Mesendoderm (in vitro differentiated cells): ENCODE measurements at places on chromosomes 2 and 18.

- no peaks in the 10 kb centered on the region for H3K4me1 ChIP-seq
- DNase-seq: peak; percentile 40
- H3K4me3 ChIP-seq: no peak overlapping the region
Measured at GRCh38 chr2:38598200-38598990, 4.3 kb downstream of the HNRNPLL start.

- no peaks in the 10 kb centered on the region for H3K27me3 ChIP-seq
- H3K27ac ChIP-seq: peak overlapping the region; percentile 96
- H3K4me1 ChIP-seq: no peaks in the 10 kb centered on the region
- no peaks in the 10 kb centered on the region for H3K36me3 ChIP-seq
Measured at GRCh38 chr18:61606759-61607158, 273.5 kb downstream of the CDH20 start.

GRCh38 chr2:190771726-190772125, 108.9 kb upstream of the GLS start:
- H3K27ac ChIP-seq: no peak overlapping the region
- no peak overlapping the region for H3K4me3 ChIP-seq
- no peaks in the 10 kb centered on the region for H3K4me1 ChIP-seq
- no peak for DNase-seq
- H3K27me3 ChIP-seq: no peaks in the 10 kb centered on the region

DNA sequence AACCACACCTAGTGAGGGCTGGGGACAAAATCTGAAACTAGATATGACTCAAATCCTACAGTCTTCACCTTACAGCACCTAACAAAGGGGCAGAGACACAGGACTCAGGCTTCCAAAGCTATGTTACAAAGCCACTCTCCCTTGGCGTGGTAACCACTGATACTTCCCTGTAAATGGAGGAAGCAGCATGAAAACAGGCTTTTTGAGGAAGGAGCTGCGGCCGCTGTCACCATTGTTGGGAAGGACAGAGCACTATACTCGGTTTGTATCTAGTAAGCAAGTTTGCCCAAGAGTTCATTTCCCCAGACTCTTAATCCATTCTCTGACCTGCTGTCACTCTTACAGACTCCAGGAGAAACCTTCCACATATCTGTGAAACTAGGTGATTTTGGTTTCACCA, 60.3 kb downstream of the LONRF2 start:
- H3K27ac ChIP-seq: no peak overlapping the region
- H3K27me3 ChIP-seq: no peaks in the 10 kb centered on the region
- no peak for DNase-seq
- no peak overlapping the region for H3K4me3 ChIP-seq

DNA sequence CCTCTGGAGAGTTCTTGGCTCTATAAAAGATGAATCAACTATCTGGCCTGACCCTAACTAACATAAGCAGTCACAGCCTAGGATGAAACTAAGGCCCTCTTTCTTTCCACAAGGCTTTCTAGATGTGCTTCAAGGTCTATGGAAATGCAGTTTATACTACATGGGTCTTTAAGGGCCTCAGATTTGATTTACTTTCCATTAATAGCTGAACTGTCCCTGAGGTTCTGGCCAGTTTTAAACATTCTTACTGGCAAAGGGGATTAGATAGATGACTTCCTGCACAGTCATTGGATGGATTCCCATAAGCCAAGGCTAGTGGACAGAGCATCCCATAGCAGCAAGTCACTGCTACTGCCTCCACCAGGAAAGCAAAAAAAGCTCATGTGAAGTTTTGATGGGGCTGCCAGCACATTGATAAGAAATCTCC, 38.1 kb upstream of the LCLAT1 start:
- no peak overlapping the region for H3K4me3 ChIP-seq
- DNase-seq: peak; percentile 28
- no peaks in the 10 kb centered on the region for H3K27me3 ChIP-seq
- H3K4me1 ChIP-seq: peaks cover 2% of the 10 kb centered on the region
- no peak overlapping the region for H3K27ac ChIP-seq
- no peaks in the 10 kb centered on the region for H3K36me3 ChIP-seq

- no peak overlapping the region for H3K27ac ChIP-seq
- no peaks in the 10 kb centered on the region for H3K4me1 ChIP-seq
- H3K27me3 ChIP-seq: no peaks in the 10 kb centered on the region
- H3K36me3 ChIP-seq: no peaks in the 10 kb centered on the region
Measured at GRCh38 chr18:49167084-49167483, 216.3 kb upstream of the SMAD7 start.

DNA sequence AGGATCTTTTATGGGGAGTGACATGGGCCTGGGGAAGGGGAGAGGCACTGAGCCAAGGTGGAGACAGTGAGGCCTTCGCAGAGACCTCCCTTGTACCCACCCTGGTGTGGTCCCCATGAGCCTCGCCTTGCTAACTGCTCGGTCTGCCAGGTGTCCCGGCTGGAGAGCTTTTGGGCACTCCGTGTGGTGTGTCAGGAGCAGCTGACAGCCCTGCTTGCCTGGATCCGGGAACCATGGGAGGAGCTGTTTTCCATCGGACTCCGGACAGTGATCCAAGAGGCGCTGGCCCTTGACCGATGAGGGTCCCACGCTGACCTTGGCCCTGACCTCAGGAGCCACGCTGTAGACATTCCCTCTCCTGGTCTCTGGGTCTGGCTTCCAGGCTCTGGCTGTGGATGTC, 11.5 kb upstream of the SLC4A3 start:
- no peak overlapping the region for H3K27ac ChIP-seq
- no peaks in the 10 kb centered on the region for H3K36me3 ChIP-seq
- H3K4me3 ChIP-seq: no peak overlapping the region
- H3K27me3 ChIP-seq: no peaks in the 10 kb centered on the region
- DNase-seq: no peak

GRCh38 chr2:169743549-169743948, 9.9 kb downstream of the KLHL23 start:
- no peak overlapping the region for H3K27ac ChIP-seq
- H3K4me1 ChIP-seq: no peaks in the 10 kb centered on the region
- DNase-seq: no peak
- no peaks in the 10 kb centered on the region for H3K27me3 ChIP-seq

DNA sequence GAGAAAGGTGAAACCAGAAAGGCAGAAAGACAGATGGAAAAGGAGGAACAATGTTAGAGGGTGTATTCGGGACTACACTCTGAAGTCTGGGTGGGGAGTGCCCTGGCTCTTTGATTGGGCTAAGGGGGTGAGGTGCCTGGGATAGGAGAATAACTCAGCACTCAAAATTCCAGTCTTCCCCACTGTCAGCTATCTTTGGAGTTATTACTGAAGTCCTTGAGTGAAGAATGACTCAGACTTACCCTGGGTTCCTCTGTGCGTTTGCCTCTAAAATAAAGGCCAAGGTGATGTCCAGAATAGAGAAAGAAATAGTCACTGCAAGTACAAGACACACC, 151.8 kb upstream of the SERPINE2 start:
- DNase-seq: no peak
- H3K27me3 ChIP-seq: no peaks in the 10 kb centered on the region
- no peak overlapping the region for H3K27ac ChIP-seq
- no peaks in the 10 kb centered on the region for H3K36me3 ChIP-seq

DNA sequence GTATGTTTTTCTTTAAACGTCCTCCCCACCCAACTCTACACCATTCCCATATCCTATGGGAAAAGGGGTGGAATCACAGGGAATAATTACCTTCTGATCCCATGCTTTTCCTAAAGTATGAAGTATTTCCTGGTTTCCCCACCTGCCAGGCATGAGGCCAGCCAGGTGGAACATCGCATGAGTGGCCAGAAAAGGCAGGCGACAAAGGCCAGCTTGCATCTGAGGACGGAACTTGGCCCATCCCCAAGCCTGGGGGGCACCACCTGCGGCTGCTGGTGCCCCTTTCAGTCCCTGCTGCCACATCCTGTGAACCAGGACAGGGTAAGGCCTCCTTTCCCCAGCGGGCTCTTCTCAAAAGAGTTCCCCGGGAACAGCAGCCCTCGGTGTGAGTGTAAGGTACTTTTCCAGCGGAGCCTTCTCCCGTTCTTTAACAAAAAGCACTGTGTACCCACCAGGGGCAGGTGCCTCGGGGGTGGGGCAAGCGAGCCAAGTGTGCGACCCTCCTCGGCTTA, 1.2 kb upstream of the ERFE start:
- peaks cover 3% of the 10 kb centered on the region for H3K27me3 ChIP-seq
- no peaks in the 10 kb centered on the region for H3K4me1 ChIP-seq
- no peaks in the 10 kb centered on the region for H3K36me3 ChIP-seq
- H3K4me3 ChIP-seq: no peak overlapping the region
- no peak overlapping the region for H3K27ac ChIP-seq

DNA sequence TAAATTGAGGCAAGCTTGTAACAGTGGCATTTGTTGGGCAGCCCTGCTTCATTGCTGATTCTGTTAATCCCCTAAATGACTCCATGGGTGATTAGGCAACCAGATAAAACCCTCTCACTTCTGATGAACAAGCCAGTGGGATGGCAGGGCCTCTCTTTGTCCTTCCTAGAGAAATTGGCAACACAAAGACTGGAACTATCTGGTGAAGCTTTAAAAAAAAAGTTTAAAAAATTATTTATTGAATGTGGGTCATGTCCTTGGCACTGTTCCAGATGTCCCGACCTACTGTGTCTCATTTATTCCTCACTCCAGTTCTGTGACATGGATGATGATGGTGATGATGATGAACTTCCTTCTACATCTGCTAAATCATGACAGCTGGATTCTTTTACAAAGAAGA, 30.8 kb downstream of the NRP2 start:
- DNase-seq: peak; percentile 60
- H3K4me1 ChIP-seq: peaks cover 4% of the 10 kb centered on the region
- H3K4me3 ChIP-seq: no peak overlapping the region
- H3K27me3 ChIP-seq: no peaks in the 10 kb centered on the region

DNA sequence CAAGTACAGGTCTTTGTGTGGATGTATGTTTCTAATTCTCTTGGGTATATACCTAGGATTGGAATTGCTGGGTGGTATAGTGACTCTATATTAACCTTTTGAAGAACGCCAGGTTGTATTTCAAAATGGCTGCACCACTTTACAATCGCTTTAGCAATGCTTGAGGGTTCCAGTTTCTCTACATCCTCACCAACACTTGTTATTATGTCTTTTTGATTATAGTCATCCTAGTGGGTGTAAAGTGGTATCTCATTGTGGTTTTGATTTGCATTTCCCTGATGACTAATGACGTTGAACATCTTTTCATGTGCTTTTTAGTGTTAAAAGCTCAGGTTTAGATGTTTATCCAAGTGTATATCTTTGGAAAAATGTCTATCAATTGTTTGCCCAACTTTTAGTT, 39.5 kb downstream of the CTIF start:
- H3K4me1 ChIP-seq: peaks cover 16% of the 10 kb centered on the region
- no peaks in the 10 kb centered on the region for H3K27me3 ChIP-seq
- no peak overlapping the region for H3K27ac ChIP-seq
- no peak for DNase-seq

DNA sequence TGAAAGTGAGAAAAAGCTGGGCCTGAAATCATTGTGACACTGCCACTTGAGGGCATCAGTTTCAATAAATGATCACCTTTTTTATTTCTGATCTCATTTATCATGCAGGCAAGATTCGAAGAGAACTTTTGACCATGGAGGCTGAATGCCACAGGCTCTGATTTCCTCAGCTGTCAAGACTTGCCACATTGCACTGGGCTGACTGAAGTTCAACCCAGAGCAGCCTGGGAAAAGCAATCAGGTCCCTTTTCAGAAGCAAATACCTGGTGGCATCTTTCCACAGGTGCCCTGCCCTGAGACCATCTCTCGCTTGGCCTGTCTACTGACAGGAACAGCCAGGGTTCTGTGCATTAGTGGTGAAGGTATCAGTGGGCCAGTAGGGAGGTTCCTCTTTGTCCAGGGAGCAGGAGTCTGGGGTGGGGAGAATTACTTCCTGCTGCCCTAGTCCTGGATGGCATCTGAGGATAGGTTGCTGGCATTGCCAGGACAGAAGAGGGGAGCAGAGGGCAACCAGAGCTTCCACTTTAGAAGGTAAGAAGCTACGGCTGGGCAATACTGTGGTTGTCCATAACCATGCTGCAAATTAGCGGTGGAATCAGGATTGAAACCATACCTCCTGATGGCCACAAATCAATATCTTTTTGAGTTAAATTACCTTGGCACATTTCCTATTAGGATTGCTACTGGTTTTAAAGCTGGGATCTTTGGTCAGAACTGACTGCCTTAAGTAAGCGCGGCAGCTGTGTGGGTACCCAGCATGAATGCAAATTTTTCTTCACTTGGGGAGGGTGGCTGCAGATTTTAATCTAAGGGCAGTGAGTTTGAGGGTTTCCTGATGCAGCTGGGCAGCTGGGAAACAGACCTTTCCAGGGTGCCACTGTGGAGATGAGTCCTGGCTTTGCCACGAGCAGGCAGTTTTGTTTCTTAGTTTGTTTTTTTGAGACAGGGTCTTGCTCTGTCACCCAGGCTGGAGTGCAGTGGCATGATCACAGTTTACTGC, 394.5 kb downstream of the ALK start:
- DNase-seq: no peak
- H3K36me3 ChIP-seq: no peaks in the 10 kb centered on the region
- no peaks in the 10 kb centered on the region for H3K4me1 ChIP-seq

DNA sequence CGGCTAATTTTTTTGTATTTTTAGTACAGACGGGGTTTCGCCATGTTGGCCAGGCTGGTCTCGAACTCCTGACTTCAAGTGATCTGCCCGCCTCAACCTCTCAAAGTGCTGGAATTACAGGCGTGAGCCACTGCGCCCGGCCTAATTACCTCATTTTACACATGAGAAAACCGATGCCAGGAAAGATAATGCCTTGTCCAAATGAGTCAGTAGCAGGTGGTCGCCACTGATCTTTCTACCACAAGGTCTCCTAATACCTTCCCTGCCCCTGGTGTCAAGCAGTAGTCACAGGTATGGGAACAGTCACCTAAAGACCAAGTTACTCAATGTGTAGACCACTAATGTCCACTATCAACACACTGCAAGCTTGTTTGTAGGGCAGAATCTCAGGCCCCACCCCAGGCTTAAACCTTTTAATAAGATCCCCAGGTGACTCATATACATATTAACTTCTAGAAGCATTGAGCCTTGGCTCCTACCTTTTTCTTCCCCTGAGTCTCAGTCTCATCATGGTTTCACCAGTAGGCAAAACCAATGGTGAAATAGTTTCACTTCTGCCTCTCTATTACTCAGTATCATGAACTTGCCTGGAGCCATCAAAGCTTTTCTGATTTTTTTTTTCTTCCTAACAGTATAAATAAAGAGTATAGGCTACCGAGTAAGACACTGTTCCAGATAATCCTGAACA, 6.9 kb upstream of the EPB41L5 start:
- no peak overlapping the region for H3K4me3 ChIP-seq
- DNase-seq: no peak
- no peaks in the 10 kb centered on the region for H3K4me1 ChIP-seq
- no peak overlapping the region for H3K27ac ChIP-seq

- H3K27me3 ChIP-seq: no peaks in the 10 kb centered on the region
- no peaks in the 10 kb centered on the region for H3K36me3 ChIP-seq
- H3K27ac ChIP-seq: no peak overlapping the region
- no peaks in the 10 kb centered on the region for H3K4me1 ChIP-seq
Measured at GRCh38 chr2:152603166-152603565, 114.1 kb downstream of the PRPF40A start.

DNA sequence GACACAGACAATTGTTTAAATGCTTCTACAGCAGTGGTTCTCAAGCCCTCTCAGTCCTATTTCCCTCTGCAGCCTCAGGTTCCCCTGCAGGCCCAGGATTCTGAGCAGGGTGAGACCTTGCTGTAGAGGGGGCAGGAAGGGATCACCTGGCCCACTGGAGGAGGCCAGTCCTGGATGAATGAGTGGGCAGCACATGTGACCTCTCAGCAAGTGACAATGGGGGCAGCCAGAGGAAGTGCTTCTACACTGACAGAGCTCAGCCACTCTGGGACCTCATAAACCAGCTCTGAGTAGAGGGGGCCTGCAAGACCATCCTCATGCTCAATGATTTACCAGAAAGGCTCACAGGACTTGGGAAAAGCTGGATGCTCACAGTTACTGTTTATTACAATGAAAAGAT, 63.2 kb downstream of the ASB1 start:
- H3K4me3 ChIP-seq: no peak overlapping the region
- no peaks in the 10 kb centered on the region for H3K36me3 ChIP-seq
- no peak for DNase-seq
- H3K4me1 ChIP-seq: no peaks in the 10 kb centered on the region
- no peak overlapping the region for H3K27ac ChIP-seq
